ENCODE measurements at places on chromosomes 1 and 21. TPM values are rescaled to one million over a fixed set of nuclear protein-coding genes. Genes with fewer than 3 reads are reported as not detected.

GRCh38 chr1:33517596-33518250 lies 45.3 kb downstream of the ZSCAN20 start:
- DNase-seq = no peak

DNA sequence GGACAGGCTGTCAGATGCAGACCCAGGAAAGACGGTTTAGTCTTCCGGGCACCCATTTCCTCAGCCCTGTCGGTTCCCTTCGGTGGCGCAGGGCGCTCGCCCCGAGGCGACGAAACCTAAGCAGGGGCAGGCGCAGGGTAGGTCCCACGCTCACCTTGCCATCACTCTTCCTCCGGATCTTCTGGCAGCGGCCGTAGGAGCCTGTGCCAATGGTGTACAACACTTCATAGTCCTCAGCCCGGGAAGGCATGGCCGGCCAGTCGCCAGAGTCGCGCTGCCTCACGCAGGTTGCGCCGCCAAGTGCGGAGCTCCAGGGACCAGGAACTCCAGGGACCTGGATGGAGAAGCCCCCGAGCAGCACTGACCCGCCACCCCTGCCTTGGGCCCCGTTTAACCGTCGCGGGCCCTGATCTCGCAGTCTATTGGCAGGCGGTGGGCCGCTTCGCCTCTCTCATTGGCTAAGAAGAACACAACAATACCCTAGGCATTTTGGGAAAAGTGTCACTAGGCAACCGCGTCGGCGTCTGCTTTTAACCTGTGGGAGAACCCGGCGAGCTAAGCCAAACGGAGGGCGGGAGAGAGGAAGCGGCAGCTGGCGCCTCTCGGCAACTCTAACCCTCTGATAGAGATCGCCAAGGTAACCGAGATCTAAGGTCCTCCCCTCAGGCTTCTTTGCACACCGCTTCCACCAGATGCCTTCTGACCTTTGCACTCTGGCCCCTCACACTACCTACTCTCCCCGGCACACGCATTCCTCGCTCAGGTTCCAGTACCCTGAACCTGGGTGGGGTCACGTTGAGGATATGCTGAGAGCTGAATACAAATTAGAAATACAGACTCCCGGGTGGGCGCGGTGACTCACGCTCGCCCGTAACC lies at the start of gene NEK2:
NEK2 (minus strand) TSS at position 392 of the 876 bp plus-strand sequence; CDS start at position 250, 142 bp downstream.
- peak; percentile 95 for DNase-seq

GRCh38 chr21:37119421-37120218 lies 46.6 kb downstream of the TTC3 start:
- no peak for DNase-seq

- DNase-seq = peak; percentile 56
Measured at GRCh38 chr1:156118177-156118868, 3.8 kb downstream of the LMNA start.

GRCh38 chr1:76444773-76445172 lies 370.2 kb downstream of the ST6GALNAC3 start:
- DNase-seq = no peak

- DNase-seq = no peak
Measured at GRCh38 chr1:175690915-175691314, 52.5 kb downstream of the TNR start.

- no peak for DNase-seq
Measured at GRCh38 chr1:94883691-94884090, 43.2 kb downstream of the CNN3 start.

The PLA2G2A gene
- total RNA-seq = 2,513 TPM

The BMP8B gene
- 0.81 TPM for total RNA-seq

All from aorta (tissue), 5 donors.